Ammon's horn (tissue), 1 donor: ENCODE measurements at places on chromosomes 12 and 14.

- DNase-seq, result no peak
Observed at GRCh38 chr12:52037248-52037861, 13.9 kb upstream of the NR4A1 start.

DNA sequence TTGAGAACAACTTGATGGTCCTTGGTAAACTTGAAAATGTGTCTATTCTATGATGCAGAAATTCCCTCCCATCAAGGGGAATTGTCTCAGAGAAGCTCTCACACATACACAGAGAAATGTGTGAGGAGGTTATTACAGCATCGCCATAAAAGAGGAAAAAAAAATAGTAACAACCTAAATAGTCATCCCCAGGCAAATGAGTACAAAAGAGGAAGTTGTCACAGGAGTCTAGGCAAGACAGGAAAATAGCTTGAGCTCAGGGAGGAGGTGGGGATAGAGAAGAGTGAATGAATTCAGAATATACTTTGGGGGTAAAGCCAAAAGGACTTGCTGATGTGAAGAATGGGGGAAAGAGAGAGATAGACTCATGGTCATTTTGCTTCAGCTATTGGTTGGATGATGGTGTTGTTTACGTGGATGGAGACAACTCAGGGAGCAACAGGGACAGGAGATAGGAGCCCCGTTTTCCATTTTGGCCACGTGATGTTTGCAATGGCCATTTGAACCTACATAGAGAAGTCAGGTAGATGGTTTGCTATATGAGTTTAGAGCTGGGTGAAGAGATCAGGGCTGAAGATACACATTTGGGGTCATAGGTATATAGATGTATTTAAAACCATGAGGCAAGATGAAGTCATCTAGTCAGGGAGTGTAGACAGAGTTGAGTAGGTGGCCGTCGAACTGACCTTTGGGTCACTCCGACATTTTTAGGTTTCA is 20.3 kb downstream of the LRRC74A start:
- DNase-seq, result no peak

- no peak for DNase-seq
Observed at GRCh38 chr14:54690887-54691286, 124.0 kb downstream of the SAMD4A start.

- DNase-seq, result no peak
Observed at GRCh38 chr12:89047856-89048418, 304.4 kb downstream of the DUSP6 start.

DNA sequence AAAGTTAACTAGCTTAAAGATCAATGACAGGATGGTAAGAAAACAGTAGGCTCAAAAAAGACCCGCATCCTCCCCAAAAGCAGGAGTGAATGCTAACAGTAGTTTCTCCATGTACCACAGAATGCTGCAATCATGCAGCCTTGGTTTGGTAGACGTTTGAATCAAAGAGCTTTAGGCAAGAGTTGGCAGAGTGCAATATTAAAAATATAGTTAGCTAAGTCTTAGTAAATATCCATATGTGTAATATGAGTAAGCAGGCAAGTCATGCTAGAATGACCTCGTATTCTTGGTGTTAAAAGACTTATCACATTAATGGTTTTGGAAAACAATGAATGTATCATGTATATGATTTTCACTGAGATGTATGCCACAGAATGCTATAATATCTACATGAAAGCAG is 18.8 kb upstream of the KLRF1 start:
- no peak for DNase-seq

DNA sequence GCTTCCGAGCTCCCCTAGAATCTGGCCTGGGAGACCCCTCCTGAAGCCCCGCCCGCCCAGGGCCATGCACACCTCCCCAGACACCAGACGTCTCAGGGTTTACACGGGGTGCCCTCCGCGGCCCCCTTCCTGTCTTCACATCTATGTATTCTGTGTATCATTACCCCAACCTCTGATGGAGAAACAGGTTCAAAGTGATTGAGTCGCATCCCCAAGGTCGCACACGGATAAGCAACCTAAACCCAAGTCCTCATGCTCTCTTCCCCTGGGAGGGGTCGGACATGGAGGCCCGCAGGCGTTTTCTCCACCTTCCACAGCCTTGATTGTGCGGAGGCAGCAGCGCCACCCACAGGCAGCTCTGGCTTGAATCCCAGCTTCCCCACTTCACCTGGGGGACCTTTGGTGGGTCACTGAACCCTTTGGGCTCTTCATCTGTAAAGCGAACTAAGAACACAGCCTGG is 237.3 kb downstream of the BCL11B start:
- no peak for DNase-seq

- no peak for DNase-seq
Observed at GRCh38 chr12:110015132-110015531, 15.9 kb downstream of the ANKRD13A start.

GRCh38 chr14:70094106-70094505 is 94.6 kb downstream of the SLC8A3 start:
- no peak for DNase-seq

DNA sequence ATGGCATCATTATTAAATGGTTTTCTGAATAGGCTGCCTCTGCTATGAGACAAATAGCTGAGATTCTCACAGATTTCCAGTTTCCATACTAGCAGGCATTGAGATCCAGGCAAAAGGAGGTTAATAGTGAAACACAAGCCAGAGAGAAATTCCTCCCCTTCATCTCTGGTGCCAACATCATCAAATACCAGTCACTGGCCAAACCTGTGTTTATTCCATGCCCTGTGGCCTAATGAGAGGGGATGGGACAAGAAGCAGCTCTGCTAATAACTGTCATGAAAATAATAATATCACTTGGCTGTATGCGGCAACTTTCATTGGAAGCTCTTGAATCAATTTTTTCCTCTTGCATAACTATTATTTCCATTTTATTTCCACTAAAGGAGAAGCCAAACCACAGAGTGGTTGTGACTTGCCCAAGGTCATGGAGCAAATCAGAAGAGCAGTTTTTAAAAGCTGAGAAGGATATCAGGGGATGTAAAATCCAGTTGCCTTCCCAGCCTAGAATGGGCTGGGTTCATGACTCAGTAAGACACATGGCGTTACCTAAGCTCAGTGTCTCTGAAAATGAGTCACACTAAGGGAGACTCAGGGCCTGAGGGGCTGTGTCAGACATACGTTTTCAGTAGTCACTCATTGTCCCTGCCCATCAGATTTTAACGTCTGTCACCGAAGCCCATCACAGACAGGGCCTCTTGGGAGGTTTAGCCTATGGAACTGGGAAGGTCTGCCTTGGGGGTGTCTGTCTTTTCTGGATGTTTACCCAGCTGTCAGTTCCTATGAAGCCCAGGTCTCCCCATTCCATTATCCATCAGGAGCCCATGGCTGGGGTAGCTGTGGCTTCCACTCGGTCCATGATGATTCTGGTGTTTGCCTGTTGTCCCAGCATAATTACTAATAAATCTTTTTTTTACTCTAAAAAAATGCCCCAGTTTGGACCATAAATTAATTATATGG is 208.8 kb upstream of the EEA1 start:
- no peak for DNase-seq

- no peak for DNase-seq
Observed at GRCh38 chr14:65318636-65319506, 93.7 kb upstream of the FUT8 start.

GRCh38 chr12:3361146-3361545 is 129.9 kb upstream of the PRMT8 start:
- DNase-seq, result no peak

- no peak for DNase-seq
Observed at GRCh38 chr12:29547864-29548263, 50.4 kb upstream of the OVCH1 start.

DNA sequence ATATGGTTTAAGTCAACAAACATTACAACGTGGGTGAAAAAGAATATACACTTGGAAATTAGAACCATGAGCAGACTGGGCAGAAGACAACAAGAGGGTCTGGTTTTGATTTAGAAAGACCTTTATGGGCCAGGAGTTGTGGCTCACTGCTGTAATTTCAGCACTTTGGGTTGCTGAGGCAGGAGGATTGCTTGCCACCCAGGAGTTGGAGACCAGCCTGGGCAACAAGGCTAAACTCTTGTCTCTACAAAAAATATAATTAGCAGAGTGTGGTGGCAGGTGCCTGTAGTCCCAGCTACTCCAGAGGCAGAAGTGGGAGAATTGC is 2.7 kb upstream of the NFKBIA start:
- no peak for DNase-seq

DNA sequence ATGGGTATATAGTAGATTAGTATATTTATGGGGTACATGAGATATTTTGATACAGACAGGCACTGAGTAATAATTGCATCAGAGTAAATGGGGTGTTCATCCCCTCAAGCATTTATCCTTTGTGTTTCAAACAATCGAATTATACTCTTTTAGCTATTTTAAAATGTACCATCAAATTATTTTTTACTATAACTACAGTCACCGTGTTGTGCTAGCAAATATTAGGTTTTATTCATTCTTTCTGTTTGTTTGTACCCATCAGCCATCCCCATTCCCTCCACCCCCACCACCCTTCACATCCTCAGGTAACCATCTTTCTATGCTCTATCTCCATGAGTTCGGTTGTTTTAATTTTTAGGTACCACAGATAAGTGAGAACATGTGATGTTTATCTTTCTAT is 115.8 kb downstream of the NUBPL start:
- DNase-seq, result no peak

GRCh38 chr14:35419429-35419841 is 14.9 kb upstream of the NFKBIA start:
- DNase-seq, result no peak
